ENCODE measurements at places on chromosomes 2 and 18.

- DNase-seq = no peak
These were observed 246.0 kb upstream of the UBE2E3 start for GRCh38 chr2:180734382-180734781.

- peak; percentile 34 for DNase-seq
These were observed 65.8 kb downstream of the NDUFA10 start for GRCh38 chr2:239959059-239959971.

- DNase-seq = no peak
These were observed 54.7 kb downstream of the SCN9A start for GRCh38 chr2:166321076-166321475.

DNA sequence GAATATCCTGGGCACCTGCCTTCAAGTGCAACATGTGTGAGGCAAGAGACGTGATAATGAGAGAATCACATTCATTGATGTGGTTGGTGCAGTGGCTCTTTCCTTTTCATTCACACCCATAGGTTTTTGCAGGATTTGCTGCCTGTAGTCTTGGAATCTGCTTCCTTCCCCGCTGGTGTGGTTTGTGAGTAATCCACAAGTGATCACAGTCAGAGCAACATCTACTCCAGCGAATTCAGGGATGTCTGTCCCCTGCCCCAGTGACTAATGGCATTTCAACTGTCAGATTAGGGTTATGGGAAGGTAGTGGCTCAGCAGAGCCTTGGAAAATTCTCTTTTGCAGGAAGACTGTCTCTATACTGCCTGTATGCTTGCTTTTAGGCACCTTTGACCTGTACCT, 225.5 kb upstream of the RBMS1 start:
- DNase-seq = peak; percentile 41

- DNase-seq = no peak
These were observed 758.0 kb upstream of the NRXN1 start for GRCh38 chr2:51789918-51790317.

DNA sequence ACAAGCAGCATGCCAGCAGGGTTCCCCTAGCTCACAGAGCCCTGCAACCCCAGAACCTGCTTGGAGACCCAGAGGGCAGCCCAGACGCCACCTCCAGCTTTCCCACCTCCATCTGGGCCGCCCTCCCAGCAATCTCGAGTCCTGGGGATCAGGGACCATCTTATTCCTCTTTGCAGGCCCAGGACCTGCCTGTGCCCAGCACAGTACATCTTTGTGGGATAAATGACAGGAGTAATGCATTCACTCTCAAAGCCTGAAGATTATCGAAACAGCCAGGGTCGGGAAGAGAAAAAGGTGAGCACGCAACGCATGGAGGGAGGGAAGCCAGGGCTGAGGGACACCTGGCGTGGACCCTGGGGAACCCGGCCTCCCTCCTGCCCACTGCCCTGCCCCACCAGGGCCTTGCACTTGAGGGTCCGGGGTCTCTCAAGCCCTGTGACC, 144.1 kb downstream of the NDUFA10 start:
- no peak for DNase-seq

GRCh38 chr2:165198181-165198580, 5.7 kb downstream of the SCN3A start:
- no peak for DNase-seq

DNA sequence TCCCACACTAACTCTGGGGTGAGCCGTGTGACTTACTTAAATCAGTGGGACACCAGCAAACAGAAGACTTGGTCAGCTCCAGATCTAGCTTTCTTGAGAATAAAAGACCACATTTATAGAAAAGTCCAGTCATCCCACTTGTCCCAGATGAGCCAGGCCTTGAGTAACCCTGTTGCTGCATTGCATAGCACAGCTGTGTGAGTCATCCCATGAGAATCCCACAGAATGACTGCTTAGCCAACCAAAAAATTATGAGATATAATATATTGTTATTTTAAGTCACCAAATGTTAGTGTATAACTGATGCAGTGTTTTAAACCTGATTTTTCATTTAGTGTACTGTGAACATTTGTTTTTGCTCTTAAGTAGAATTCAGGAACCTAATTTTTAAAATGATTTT, 94.2 kb upstream of the FSHR start:
- DNase-seq = peak; percentile 97

DNA sequence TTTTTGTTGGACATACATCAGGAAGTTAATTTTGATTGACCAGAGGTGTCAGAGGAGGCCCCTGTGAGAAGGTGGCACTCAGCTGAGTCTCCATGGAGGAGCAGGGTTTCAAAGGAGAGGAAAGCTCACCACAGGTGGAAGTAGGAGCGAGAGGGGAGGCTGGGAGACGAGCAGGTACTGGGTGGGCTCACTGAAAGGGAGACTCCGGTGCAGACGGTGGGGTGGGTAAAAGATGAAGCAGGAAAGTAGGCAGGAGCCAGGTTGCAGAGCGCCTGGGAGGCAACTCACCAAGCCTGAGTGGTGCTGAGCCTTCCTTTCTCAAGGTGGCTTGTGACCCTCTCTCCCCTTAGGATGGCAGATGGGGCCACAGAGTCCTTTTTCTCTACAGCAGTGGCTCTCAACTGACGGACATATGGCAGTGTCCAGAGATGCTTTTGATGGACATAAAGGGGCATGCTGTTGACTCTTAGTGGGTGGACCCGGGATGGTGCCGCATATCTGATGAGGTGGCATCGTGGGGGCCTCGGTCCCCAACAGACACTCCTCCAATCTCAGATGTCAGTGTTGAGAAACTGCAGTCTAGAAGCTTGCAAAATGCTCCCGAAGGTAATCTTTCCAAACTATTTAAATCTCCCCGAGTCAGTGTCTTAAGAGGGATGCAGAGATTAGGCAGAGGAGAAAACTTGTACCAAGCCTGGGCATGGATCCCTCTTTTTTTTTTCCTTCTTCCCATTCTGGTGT, 64.0 kb downstream of the LPIN1 start:
- DNase-seq = no peak

DNA sequence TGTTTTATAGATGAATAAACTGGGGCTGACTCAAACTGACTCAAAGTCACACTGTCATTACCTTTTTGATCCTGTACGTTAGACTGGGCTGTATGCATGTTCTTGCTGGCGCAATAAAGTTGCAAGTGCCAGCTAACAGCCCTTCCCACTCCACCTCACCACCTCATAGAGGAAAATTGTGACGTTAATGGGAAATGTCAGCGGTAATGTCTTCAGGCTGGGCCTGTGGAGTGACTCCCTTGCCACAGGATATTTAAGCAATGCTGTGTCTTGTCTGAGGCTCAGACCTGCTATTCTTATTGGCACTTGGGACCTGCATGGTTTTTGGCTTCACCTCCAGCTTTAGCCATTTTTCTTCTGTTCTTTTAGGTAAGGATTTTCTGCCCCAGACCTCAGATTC, 25.2 kb upstream of the CASP10 start:
- DNase-seq = no peak

- peak; percentile 84 for DNase-seq
These were observed 85.9 kb upstream of the CCBE1 start for GRCh38 chr18:59783138-59783537.

DNA sequence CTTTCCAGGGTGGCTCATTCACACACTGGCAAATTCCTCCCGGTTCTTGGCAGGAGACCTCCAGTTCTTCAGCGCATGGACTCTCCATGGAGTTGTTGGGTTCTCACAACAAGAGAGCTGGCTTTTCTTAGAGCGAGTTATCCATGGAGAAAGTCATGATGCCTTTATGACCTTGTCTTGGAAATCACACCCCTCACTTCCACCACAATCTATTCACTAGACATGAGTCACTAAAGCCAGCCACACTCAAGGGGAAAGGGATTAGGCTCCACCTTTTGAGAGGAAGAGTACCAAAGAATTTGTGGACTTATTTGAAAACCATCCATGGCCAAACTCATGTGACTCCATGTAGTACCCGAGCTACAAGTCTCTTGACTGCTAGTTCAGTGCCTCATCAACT, 160.5 kb downstream of the SETBP1 start:
- no peak for DNase-seq

DNA sequence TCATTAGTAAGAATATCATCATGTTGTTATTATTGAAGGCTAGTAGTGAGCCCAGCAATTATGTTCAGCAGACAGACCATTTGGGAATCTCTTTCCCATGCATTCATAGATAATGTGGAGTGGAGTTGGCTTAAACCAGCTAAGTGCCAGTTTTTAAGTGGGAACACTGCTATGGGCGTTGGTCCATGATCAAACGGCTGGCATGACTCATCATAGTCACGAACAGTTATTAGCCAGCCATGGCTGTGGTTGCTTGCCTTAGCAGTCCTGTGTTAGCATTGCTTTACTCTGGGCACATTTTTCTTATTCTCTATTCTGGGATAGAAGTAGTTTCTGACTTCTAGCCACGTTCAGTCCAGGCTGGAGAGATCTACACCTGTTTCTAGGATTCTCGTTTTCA, 17.7 kb downstream of the EIF4E2 start:
- peak; percentile 50 for DNase-seq

GRCh38 chr2:179218848-179219594, 45.6 kb downstream of the SESTD1 start:
- peak; percentile 97 for DNase-seq

- no peak for DNase-seq
These were observed 63.7 kb downstream of the RNF152 start for GRCh38 chr18:61829108-61829507.

DNA sequence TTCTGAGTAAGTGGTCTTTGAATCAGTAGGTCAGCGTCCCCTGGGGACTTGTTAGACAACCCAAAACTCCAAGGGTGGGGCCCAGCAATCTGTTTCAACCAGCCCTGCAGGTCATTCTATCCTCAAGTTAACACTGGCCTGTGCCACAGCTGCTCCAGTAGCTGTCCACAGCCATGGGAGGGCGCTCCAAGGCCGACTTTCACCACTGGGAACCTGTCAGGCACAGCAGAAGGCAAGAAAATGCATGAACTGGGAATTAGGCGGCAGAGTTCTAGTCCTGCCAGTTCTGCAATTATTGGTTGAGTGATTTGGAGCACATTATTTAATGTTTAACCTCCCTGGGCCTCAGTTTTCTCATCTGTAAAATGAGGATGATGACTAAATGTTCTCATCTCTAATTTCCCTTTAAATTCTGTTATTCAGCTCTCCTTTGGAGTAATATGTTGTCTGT, 17.4 kb upstream of the MRPL33 start:
- peak; percentile 89 for DNase-seq

- DNase-seq = no peak
These were observed 36.7 kb upstream of the NEB start for GRCh38 chr2:151770995-151771394.

GRCh38 chr2:62305421-62306176, 109.7 kb downstream of the B3GNT2 start:
- no peak for DNase-seq

GRCh38 chr18:45103319-45104048, 422.8 kb downstream of the SETBP1 start:
- no peak for DNase-seq

GRCh38 chr18:58609536-58609993, 19.3 kb downstream of the ALPK2 start:
- DNase-seq = no peak

DNA sequence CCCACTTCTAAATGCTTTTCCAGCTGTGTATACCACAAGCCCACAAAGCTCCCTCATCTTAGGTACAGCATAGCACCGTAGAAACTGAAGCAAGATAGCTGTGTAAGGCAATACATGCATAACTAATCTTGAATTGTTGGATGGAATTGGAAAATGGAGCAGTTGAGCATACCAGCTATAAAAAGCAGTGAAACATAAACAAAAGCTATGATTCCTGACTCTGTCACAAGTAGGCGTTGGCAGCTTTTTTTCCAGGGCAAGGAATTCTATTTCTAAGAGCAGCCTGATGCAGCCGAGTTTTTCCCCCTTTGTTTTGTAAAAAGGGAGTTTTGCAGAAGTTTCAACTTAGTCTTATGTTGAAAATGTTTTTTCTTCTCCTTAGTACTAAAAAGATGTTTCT, 32.4 kb downstream of the MOGAT1 start:
- peak; percentile 27 for DNase-seq

GRCh38 chr2:236402033-236402790, 138.0 kb upstream of the ASB18 start:
- no peak for DNase-seq

Data from choroid plexus epithelial cell (primary cell).